ENCODE measurements at places on chromosomes 1 and 21.

GRCh38 chr1:151720554-151720953, 768 bp upstream of the RIIAD1 start:
- no peak for DNase-seq

DNA sequence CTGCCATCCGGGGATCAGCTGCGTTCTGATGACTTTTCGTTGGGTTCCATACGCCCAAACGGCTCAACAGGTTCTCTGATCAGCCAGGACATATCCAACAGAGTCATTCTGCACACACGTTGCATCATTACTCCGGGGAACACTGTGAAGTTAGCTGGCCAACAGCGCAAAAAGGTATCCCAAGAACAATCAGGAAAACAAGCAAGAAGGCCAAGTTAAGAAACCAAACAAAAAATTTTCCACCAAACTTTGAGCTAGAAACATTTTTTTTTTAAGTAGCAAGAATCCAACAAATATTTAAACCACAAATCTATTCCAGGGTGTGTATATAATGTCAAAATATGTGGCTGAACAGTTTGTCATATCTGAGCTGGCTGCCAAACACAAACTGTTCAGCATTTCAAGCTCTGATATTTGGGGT, 29.2 kb downstream of the NID1 start:
- no peak for DNase-seq

- DNase-seq: no peak
These were observed 871.5 kb downstream of the AMY1C start for GRCh38 chr1:104621221-104621620.

DNA sequence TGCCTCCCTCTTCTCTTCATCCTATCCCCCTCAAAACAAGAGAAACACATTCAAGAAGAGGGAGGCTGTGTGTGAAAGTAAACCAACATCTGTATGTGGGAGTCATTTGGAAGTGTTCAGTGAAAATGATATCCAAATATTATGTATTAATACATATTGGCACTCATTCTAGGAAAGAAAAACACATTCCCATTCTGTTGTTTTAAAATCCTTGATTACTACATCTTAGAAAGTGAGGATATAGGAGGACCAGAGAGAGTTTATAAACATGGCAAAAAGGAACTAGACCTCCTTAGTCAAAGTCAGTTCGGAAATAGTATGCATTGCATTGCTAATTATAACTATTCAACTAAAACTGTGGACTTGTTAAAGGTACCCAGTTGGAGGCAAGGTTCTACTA, 786.6 kb downstream of the ADGRL2 start:
- no peak for DNase-seq

GRCh38 chr21:45356251-45356650, 48.7 kb upstream of the COL18A1 start:
- no peak for DNase-seq

GRCh38 chr1:232110281-232111090, 483.9 kb downstream of the DISC1 start:
- no peak for DNase-seq
